NCI-H2081 (cell line): ENCODE measurements at places on chromosomes 6 and 20.
A peak's percentile ranks its signal among the peaks of the same experiment; 100 is the strongest.

GRCh38 chr20:6180531-6180930 is 57.7 kb upstream of the FERMT1 start:
- no peak for DNase-seq

DNA sequence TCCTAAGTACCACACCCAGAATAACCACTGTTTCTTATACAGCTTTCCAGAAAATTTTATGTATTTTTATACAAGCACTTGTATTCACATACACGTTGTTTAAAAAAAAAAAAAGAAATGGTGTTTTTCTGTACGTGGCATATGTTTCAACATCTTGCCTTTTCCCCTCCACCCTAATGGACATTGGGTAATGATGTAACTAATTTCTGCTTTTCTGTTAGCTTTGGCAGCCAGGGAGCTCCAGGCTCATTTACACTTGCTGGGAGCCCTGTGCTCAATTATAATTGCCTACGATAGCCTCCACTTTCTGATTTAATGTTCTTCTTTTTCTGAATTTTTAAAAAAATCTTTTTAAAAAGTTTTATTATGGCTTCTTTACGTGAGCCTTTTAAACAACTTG is 352.4 kb downstream of the UTRN start:
- peak; percentile 86 for DNase-seq

- DNase-seq: no peak
Measured at GRCh38 chr6:33719326-33719987, 8.0 kb upstream of the UQCC2 start.

DNA sequence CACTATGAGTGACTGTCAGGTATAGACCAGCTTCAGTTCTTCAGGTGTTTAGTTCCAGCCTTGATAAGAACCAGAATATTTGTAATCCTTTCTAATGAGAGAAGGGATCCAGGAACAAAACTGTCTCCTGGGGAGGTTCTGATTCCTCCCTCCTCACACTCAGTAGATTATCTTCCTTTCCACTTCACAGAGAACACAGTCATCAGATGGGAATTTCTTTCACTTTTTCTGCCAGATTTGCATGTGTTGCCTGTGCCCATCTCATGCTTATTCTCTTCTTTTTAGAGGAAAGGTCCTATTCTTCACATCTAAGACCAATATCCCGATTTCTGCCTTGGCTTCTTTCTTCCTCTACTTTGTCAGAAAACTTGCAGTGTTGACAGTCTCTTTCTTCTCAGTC is 50.8 kb downstream of the CD109 start:
- DNase-seq: no peak

DNA sequence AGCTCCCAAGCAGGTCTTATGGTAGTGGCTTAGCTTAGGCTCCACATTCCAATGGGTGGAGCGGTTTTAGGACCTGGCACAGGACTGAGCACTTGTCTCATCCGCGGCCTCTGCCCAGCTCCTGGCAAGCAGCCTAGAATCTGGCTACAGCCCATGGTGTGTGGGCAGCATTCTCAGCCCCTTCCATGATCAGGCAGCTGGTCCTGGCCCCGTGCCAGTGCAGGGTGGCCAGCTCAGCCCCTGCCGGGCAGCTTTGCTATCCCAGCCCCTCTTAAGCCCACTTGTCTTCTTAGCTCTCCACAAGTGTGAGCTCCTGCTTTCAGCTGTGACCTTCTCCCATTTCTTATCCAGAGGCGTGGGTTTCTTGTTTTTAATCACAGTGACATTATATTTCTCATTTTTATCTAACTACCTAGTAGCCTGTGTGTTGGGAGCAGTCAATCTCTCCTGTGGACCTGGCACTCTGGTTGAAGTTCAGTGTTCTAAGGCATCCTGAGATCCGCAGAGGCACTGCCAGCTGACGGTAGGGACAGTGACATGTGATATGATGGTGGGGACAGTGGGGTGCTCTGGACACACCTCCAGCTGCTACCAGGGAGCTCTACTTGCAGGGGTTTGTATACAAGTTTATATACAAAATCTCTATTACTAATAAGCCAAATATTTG is 119.9 kb upstream of the PRND start:
- DNase-seq: peak; percentile 12

- DNase-seq: no peak
Measured at GRCh38 chr6:30974490-30975252, 8.8 kb upstream of the MUC21 start.

GRCh38 chr6:158002951-158003853 is 21.5 kb downstream of the SYNJ2 start:
- DNase-seq: no peak

DNA sequence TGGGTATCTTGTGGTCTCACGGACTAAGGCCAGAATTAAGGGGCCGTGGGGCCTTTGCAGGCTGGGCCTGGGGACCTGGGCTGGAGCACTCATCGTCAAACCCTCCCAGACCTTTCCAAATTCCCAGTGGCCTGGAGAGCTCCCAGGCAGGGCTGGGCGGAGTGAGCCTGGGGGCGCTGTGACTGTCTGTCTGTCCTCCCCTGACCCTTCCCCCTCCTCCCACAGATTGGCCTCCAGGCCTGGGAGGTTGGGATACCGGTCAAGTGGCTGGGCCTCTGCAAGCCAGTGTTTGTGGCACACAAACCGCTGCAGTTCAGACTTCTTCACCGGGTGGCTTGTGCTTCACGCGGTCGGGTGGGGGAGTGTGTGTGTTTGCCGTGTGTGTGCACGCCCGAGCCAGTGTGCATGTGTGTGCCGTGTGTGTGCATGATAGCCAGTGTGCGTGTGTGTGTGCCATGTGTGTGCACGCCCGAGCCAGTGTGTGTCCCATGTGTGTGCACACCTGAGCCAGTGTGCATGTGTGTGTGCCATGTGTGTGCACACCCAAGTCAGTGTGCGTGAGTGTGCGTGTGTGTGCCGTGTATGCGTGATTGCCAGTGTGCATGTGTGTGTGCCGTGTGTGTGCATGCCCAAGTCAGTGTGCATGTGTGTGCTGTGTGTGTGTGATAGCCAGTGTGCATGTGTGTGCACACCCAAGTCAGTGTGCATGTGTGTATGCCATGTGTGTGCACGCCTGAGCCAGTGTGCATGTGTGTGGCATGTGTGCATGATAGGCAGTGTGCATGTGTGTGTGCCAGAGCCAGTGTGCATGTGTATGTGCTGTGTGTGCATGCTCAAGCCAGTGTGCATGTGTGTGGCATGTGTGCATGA is 6.3 kb downstream of the RBBP8NL start:
- DNase-seq: no peak

DNA sequence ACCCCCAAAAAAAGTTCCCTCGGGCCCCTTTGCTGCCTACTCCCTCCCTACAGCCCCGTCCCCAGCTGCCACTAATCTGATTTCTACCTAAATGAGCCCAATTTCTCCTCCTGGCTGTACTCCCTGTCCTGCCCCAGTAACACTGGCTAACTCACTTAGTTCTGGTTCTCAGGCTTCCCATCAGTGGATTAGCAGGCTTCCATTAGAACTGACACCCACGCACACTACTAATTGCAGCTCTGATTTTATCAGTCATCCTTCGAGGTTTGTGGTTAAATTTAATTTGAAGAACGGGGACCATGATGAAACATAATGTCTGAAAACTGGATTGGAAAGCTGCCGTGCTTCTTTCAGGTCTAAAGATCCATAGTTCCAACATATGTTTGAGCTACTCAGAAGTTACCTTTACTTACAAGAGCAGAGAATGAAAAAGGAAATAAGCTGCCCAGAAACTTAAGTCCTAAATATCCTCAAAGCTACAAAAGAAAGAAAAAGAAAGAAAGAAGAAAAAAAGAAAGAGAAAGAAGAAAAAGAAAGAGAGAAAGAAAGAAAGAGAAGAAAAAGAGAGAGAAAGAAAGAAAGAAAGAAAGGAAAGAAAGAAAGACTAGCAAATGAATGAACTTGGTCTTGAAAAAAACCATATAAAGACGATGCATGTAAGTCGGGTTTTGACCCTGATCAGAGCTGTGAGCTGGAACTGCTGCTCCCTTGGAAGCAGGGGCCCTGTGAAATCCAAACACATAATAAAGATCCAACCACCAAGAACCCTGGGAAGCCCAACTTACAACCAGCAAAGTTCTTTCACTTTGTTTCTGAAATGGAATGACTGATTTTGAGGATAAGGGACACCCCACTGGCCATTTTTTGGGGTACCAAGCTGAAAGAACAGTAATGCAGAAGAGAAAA is 51.7 kb downstream of the CNKSR3 start:
- DNase-seq: no peak

- DNase-seq: no peak
Measured at GRCh38 chr6:44007818-44008621, 119.2 kb downstream of the MRPL14 start.

DNA sequence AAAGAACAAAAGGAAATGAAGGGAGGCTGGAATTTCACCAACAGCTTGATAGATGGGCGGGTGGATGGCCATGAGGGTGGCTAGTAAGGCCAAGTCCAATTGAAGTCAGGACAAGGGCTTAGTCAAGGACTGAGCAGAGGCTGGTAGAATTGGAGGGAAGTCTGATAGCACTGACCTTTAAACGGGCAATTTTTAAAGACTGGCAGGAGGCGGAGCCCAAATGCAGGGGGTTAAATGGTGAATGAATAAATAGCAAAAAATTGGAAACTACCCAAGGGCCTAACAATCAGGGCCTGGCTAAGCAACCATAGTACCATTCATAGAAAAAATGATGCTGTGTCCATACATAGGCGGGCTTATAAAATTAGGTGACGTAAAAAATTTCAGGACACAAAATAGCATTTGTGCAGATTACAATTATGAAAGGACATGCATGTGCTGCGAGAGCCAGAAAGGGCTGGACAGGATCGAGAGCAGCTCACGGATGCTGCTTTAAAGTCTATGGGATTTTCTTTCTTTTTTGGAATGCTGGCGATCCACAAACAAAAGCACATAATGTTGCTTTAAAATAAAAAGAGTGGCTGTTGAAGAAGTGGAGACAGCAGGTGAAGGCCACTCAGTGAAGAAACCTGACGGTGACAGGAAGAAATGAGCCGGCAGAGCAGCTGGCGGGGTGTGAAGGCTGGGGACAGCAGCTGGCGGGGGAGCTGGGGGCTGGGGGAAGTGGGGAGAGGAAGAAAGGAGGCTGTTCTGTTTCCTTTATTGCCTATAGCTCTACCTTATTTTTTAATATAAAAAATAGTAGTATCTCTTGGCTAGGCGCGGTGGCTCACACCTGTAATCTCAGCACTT is 42.8 kb upstream of the TAF8 start:
- no peak for DNase-seq

- no peak for DNase-seq
Measured at GRCh38 chr6:151753581-151753980, 53.9 kb upstream of the ESR1 start.

DNA sequence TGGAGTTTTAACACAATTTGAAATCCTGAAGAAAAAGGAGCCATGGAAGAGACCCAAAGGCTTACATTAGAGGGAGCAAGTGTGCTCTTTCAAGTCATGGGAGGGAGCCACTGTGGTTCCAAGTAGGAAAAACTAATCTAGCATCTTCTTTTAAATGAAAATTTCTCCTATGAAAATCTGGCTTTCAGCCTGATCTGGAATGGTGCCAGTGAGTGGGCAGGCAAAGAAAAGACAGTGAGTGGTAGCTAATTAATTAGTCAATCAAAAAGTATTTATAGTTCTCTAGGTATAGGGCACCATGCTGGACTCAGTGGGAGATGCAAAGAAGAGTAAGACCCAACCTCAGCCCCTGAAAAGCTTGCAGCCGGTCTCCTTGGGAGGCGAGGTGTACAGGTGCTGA is 21.9 kb downstream of the CAP2 start:
- no peak for DNase-seq

DNA sequence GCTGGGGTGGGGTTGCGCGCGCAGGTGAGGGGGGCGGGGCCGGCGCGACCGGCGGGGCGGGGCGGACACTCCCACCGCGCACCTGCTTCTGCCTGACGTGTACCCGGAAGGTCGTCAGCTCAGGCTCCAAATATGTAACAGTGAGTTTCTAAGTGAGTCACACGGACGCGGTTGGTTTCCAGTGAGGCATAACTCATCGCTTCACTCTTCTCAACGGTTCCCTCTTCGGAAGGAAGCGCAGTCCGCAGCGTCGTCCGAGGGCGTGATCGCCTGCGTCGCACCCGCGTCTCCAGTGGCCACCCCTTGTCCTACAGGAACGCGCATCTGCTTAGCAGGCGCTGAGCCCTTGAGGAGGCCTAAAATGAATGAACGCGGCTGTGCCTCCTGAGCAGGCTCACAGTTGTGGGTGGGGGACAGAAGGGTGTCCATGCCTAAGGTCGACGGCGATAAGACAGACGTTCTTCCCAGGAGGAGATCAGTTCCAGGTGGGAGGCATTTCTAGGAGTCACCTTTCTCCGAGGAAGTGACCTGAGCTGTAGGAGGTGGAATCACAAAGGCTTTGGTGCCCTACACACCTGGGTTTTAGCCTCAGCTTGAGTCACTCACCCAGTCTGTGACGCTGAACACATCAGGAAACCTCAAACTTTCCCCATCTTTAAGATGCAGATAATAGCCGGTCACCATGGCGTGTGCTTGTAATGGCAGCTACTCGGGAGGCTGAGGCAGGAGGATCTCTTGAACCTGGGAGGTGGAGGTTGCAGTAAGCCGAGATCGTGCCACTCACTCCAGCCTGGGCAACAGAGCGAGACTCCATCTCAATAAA is 50.9 kb upstream of the EZR start:
- DNase-seq: peak; percentile 83

- no peak for DNase-seq
Measured at GRCh38 chr20:37804584-37805566, 98.1 kb upstream of the VSTM2L start.

DNA sequence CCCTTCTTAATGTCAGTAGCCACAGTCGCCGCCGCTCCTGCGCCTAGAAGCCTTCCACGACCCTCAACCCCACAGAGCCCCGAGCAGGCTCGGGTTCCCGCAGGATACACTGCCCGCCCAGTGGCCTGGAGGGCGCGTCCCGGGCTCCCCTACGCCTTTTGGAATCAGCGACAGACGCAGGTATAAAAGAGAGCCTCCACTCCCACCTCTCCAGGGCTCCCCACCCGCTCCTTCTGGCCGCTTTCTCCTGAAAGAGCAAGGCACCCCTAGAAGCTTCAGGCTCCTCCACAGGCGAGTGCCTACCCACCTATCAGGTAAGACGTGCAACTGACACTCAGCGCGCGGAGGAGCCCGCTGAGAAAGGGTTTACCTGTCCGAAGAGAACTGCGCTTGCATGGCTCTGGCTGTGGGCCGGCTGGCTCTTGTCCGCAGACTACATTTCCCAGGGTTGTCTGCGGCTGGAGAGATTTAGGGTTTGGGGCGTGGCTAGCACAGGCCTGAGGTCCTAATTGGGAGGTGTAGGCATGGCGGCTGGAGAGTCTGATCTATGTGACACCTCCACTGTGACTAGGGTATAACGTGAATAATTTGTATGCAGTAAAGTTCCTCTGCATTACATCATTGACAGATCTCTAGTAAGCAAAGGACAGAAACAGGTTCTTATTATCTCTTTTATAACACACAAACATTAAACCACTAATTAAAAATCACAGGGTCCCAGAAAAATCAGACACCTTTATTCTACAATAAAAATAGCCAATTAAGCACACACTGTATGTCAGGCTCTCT is 13.5 kb upstream of the ZNF391 start:
- DNase-seq: peak; percentile 75

- DNase-seq: no peak
Measured at GRCh38 chr20:43821795-43822194, 92.9 kb upstream of the TOX2 start.
